NCI-H2081 (cell line): ENCODE measurements at places on chromosomes 3 and 15.

GRCh38 chr15:92930776-92931175, 30.7 kb downstream of the CHD2 start:
- DNase-seq: no peak

DNA sequence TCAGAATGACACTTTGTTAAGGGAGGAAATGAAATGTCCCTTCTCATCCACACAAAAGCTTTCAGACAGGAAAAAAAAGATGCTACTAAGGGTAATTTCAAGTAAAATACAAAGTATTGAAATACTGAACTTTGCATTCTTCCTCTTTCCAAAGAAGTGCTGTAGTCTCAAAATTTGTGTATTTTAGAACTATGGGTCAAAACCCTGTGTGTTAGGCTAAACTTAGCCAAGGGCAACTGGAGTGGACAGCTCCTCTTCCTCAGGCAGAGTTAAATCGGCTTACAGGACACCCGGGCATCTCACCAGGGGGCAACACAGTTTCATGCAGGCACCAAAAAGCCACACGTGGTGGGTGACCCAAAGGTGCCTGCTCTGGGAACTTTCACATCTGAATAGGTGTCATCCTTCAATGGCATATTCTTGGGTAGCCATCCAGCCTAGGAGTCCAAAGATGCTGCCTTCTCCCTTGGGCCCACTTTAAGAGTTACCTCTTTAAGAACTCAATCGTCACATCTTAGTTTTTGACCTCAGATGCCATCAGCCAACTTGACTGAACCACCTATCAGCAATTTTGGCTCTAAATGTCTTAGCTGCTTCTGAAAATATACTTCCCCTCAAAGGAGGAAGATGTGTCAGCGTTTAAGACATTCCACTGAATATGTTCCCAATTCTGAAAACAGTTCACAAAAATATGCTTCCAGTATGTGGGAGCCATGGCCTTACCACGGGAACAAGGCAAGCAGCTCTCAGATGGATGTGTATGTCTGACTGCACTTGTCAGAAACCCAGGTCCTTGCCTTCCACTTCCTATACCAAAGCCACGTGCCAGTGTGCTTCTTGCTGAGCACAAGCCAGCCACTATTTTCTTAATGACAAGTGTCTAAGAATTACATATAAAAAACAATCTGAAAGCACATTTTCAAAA, 32.2 kb upstream of the MUC13 start:
- no peak for DNase-seq

DNA sequence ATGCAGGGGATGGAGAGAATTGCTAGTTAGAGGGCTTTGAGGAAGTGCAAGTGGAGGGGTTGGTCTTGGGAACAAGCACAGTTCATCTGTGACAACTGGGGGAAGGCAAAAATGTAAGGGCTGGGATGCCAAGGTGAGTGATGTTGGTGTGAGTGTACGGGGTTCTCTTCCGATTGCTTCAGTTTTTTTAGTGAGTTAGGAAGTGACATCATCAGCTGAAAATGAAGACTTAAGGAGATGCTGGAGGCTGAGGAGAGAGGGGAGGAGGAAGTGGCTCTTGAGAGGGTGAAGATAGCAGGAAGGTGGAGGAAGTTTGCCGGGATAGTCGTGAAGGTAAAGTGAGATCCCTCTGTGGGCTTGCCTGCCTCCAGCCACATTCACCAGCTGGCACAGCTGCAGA, 12.7 kb downstream of the TICRR start:
- DNase-seq: no peak

GRCh38 chr15:27681038-27681437, 418.1 kb downstream of the OCA2 start:
- DNase-seq: no peak

- no peak for DNase-seq
Measured at GRCh38 chr3:29534006-29534405, 253.1 kb downstream of the RBMS3 start.

DNA sequence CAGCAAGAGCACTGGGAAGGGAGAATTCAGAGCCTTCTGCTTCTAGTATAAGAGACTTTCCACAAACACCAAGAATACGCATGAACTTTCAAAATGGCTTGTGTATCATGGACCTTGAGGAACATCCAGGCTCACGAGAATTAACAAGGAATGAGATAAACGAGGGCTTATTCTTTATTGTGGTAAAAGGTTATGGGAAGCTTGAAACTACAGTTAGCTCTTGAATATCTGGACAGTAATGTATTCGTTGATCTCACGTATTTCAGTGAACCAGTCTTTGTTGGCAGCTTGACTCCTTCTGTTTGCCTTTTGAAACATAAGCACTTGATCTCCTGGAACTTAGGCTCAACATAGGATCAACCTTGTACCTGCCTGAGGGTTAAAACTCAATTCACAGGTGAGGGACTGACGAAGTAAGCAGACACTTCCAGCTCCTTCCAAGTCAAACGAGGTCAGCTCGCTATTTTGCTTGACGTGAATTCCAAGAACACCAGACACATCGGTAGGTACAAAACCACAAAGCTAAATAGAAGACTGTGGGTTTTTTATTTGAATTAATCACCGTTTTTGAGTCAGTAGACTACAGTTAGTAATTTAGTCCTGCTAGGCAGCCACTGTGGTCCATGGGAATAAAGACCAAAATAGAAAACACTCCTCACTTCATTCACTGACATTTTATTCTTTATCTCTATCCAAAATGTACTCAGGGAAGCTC, 30.8 kb downstream of the GALNT15 start:
- DNase-seq: no peak

- DNase-seq: peak; percentile 72
Measured at GRCh38 chr3:136818769-136819391, at the start of gene SLC35G2. Gene SLC35G2 (plus strand): TSS chr3:136819126. CDS start chr3:136854461, 35,335 bp downstream.

DNA sequence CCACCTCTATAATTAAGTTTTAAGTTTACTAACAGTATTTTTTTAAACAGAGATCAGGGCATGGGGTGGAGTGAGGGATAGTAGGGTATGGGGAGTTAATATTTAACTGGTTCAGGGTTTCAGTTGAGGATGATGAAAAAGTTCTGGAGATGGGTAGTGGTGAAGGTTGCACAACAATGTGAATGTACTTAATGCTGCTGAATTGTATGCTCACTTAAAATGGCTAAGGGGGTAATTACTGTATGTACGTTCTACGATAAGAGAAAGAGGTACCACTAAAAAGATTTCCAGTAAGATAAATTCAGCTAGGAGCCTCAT, 101.4 kb downstream of the TNIK start:
- DNase-seq: no peak
